ENCODE measurements at places on chromosomes 1 and 21.

DNA sequence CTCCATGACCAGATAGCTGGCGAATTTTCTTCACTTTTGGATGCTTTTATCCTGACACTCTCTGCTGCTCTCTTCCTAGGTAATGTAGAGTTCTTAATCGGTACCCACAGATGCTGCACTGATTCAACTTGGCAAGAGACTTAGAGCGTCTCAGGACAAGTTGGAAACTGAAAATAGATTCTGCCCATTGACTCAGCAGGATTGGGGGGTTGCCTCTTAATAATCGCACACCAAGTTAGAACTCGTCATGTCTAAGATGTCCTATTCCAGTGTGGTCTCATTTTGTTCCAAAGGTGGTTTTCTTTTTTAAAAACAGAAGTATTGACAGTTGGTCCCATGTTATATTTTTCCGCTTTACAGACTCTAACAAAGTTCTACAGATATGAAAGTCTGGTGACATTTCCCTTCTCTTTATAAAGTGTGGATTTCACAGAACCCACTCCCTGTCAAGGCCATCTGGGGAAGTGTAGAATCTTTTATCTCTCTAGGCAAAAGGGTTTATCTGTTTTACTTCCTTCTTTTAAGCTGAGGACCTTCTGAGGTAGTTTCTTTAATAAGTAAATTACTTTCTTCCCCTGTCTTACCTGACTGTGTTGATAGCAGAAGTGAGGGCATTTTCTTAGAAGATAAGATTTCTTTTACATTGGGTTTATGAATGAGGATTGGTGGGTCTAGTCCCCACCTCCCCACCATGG, 12.1 kb upstream of the DIPK1A start:
- peak; percentile 60 for DNase-seq

- DNase-seq: no peak
These were observed 50.3 kb downstream of the CASQ2 start for GRCh38 chr1:115718011-115718754.

- no peak for DNase-seq
These were observed 632.7 kb upstream of the NR5A2 start for GRCh38 chr1:199394856-199395255.

DNA sequence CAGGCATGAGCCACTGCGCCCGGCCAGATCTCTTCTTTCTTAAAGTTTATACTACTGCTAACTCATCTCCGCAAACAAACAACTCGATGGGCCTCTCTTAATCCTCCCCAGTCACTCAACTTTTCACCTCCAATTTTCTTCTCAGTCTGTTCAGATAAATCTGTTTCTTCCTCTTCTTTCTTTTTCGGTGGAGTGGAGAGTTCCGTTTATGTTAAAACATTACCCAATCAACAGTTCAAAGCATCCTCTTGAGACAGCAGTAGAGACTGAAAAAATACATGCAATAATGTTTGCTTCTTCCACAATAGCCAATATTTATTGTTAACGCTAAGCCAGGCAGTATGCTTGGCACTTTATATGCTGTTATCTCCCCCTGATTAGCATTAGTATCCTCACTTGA, 1.4 kb upstream of the ANKRD13C start:
- no peak for DNase-seq

GRCh38 chr1:47856996-47857395, 140.2 kb downstream of the TRABD2B start:
- no peak for DNase-seq

DNA sequence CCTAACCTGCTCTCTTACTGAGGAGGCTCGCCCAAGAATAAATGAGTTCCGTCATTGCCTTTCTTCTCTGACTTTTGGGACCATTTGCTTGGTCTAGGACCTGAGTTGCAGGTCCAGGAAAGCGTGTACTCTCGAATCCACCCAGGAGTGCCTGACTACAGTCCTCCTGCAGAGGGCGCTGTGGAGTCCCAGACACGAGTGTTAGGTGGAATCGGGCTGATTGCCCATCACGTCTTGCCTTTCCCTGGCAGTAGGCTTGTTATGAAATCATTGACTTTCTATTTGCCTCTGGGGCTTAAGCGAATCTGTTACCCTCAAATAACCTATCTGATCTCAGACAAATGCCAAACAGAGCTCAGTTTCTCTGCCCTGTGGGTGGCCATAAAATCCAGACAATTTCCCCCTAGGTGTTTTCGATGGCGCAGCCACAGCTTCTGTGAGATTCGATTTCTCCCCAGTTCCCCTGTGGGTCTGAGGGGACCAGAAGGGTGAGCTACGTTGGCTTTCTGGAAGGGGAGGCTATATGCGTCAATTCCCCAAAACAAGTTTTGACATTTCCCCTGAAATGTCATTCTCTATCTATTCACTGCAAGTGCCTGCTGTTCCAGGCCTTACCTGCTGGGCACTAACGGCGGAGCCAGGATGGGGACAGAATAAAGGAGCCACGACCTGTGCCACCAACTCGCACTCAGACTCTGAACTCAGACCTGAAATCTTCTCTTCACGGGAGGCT, at the start of gene IL20:
IL20 (plus strand) TSS at position 685 of the 733 bp plus-strand sequence. CDS start 230 bp downstream, outside the sequence.
- peak; percentile 86 for DNase-seq

- DNase-seq: no peak
These were observed 11.2 kb upstream of the RRP15 start for GRCh38 chr1:218273762-218274479.

GRCh38 chr1:38076455-38076854, 29.9 kb upstream of the POU3F1 start:
- no peak for DNase-seq

DNA sequence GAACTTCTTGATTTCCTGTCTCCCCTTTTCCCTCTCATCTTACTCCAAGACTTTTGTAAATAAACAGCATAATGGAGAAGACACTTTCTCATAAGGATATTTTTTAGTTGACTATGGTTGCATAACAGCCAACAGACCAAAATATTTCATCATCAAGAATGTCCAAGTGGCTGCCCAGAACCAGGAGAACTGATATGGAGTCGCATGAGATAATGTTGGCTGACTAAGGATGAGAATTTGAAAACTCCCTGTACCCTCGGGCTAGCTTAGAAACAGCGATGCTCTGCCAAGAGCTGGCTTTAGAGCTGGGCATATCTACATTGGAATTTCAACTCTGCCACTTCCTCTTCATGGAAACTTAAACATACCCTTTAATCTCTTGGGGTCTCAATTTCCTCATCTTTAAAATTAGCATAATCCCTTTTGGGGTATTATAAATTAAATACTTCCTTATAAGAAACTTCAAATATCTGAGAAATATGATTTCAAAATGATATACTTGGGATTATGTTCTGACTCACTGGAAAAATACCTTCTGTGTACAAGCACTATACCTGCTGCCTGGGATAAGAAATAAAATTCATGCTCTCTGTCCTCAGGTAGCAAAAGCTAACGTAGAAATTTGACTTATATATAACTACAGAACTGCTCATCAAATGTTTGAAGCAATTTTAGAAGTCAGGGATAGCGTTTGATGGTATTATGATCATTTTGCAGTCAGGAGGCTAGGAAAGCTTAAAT, 777.3 kb downstream of the LTN1 start:
- DNase-seq: no peak

GRCh38 chr1:55610203-55610602, 395.0 kb upstream of the USP24 start:
- DNase-seq: no peak

GRCh38 chr1:9289711-9290485, 2.8 kb upstream of the SPSB1 start:
- DNase-seq: no peak

DNA sequence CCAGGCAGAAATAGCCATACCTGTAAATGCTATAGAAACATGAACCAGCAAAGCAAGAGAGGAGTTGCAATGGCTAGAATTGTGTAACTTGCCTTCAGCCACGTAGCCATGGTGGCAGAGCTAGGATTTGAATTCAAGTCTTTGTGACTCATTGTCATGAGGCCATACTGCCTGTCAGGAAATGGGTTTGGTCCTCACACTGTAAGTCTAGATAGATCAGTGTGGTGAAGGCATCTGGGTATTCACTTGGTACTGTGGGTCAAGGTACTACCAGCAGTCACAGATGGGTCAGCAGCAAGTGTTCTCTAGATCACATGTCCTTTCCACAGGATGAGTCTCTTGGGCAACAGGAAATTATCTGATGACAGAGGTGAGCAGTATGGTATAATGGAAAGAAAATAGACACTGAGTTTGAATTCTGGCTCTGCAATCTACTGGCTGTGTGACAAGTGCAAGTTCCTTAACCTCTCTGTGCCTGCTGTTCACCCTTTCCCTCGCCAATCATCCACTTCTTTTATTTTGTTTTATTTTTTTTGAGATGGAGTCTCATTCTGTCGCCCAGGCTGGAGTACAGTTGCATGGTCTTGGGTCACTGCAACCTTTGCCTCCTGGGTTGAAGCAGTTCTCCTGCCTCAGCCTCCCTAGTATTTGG, 36.9 kb downstream of the FGGY start:
- DNase-seq: no peak

- no peak for DNase-seq
These were observed 32.0 kb downstream of the TTC39A start for GRCh38 chr1:51298322-51298705.

DNA sequence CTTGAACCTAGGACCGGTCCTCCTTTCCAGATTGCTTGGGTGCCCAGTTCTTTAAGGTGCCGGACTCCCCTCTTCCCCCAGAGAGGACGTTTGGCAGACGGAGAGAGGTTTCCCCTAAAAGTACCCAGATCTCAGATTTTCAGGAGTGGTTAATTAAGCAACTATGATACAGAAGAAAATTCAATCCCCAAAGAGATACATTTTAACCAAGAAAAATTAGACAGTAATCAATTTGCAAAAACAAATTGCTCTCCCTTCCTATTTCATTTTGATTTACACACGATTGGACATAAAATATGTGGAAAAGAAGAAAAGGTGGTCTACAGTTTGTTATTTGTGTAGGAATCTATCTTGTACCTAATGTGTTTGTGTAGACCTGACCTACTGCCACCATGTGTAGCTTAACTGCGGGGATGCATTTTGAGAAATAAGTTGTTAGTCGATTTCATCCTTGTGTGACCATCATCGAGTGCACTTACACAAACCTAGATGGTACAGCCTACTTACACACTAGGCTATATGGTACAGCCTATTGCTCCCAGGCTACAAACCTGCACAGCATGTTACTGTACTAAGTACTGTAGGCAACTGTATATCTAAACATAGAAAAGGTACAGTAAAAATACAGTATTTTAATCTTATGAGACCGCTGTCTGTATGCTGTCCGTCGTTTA, 755 bp downstream of the RPAP2 start:
- DNase-seq: peak; percentile 42

- no peak for DNase-seq
These were observed 279.1 kb downstream of the PCP4 start for GRCh38 chr21:40146216-40146837.

- DNase-seq: no peak
These were observed 9.9 kb downstream of the CACHD1 start for GRCh38 chr1:64479874-64480273.

GRCh38 chr1:94633051-94633450, 91.5 kb upstream of the F3 start:
- no peak for DNase-seq

DNA sequence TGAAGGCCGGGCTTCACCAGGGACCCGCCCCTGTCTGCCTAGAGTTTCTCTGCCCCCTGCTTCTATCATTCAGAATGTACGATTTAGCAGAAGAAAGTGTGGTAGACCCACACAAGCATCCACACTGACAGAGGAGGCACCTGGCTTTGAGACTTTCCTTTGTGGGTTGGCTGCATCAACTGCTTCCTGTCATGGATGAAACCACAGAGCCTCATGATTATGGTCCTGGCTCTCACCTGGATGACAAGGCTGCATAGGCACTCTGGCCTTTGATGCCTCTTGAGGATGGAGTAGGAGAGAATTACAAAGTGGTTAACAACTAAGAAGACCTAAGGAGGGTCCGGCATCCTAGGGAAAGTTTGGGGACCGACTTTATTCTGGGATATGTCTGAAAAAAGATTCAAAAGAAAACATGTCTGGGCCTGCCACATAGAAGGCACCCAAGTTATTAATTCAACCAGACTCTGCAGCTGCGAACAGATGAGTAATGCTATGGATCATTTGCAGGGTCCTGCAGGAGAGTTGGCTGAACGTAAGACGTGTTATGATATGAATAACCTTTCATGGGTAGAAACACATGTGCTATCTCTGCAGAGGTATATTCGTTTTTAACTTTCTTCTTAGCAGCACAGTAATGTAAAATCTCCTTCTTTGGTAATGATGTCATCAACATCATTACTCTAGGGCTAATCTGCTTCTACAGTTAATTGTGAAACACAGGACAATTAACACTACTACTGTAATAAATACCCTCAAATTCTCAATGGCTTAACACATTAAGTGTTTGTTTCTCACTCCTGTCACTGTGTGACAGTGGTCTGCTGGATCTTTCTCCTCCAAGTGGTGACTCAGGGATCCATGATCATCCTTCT, 136.2 kb downstream of the SLC35F3 start:
- no peak for DNase-seq

- peak; percentile 83 for DNase-seq
These were observed 787 bp downstream of the JAK1 start for GRCh38 chr1:64965366-64966157.

GRCh38 chr1:168361252-168361651, 80.6 kb downstream of the TBX19 start:
- DNase-seq: no peak

- DNase-seq: no peak
These were observed 88.9 kb upstream of the ARHGAP29 start for GRCh38 chr1:94326329-94326728.

DNA sequence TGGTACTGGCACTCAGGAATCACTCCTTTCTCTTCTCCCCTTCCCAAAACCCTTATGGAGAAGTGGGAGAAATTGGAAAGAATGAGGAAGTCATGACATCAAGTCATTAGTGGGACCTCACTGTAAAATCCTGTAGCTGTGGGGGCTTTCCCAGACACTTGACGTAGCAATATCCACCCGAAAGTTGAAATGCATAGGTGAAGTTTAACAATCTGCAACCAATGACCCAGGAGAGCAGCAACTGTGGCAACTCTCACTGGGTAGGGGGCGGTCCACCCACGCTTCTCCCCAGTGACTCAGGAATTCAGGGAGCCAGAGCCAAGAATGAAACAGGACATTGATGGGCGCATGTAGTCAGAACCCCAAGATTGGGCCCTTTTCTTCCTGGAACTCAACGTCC, 27.0 kb downstream of the ABCA4 start:
- DNase-seq: no peak

DNA sequence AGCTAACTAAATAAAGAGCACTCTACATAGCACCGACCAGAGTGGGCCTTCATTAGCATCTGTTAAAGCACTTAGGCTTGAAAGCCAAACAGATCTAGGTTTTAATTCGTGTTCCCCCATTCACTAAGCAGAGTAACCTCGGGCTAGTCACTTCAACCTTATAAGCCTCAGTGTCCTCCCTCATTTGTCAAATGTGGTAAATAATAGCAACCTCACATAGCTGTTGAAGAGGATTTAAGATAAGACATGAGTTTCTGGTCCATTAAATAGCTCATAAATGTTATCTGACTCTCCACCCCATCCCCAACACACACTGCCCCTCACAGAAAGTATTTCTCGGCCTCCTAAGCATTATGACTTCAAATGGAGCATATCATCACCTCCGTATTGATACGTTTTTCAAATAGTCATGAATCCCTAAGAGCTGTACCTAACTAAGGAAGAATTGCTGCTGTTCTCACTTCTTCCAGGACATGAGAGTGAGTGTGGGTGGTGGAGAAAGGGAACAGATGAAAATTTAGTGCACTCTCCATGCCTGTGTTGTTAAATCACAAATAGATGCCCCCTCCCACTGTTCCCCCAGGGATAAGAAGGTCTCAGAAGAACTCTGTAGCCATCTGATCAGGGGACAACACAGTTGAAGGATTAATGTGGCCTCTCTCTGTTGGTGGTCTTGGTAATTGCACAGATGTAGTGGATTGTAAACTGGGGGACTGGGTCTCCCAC, 47.6 kb downstream of the PLPP3 start:
- no peak for DNase-seq

- no peak for DNase-seq
These were observed 202.2 kb upstream of the C8B start for GRCh38 chr1:57167997-57168396.

- peak; percentile 83 for DNase-seq
These were observed at the start of gene TMEM63A for GRCh38 chr1:225881959-225882693. TMEM63A (minus strand) TSS chr1:225882380; CDS start chr1:225877580, 4,800 bp downstream.
